Right lung (tissue), 10 donors: ENCODE measurements at places on chromosomes 11 and 22. TPM values are rescaled to one million over a fixed set of nuclear protein-coding genes. Genes with fewer than 3 reads are reported as not detected.

DNA sequence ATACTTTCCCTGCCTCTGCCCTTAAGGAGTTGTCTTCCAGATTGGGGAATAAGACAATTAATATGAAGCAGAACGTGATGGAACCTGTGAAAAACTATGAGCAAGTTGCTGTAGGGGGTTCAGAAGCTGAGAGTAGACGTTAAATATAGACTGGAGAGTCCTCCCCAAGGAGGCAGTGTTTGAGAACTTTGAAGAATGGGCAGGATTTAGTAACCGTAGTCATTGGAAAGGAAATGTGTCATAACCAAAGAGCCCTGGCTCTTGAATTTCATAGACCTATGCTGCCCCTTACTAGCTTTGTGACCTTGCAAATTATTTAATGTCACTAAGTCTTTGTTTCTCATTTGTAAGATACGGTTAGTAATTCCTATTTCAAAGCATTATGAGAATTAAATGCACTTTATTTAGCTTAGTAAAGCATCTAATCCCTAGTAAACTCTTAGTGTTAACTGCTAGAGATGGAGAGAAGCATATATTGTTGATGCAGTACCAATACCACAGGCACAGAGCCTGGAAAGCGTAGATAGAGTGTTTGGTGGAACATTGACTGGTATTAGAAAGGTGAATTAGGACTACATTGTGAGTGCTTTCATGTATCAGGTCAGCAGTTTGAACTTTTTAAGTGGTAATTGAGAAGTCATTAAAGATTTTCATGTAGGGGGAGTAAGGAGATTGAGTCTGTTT is 54.1 kb downstream of the MCAM start:
- DNase-seq = no peak

GRCh38 chr22:27504360-27505253 is 296.9 kb downstream of the MN1 start:
- DNase-seq = no peak

LYVE1 gene
- 141 TPM for polyA plus RNA-seq

PYGM gene
- polyA plus RNA-seq = 1.7 TPM

GRCh38 chr11:120236169-120237107 is 3.5 kb upstream of the POU2F3 start:
- no peak for DNase-seq

BCO2 gene
- polyA plus RNA-seq = 8.4 TPM

DNA sequence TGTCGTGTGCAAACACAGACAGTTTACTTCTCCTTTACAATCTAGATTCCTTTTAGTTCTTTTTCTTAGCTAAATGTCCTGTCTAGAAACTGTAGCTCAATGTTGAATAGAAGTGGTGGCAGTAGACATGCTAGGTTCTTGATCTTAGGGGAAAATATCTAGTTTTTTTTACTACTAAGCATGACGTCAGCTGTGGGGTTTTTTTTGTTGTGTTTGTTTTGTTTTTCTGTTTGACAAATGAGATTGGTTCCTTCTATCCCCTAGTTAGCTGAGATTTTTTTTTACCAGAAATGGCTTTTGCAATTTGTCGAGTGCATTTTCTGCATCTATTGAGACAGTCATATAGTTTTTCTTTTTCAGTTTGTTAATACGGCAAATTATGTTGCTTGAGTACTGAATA is 2.3 kb upstream of the OR10G7 start:
- DNase-seq = no peak

GRCh38 chr11:19076744-19077589 is 16.4 kb upstream of the MRGPRX2 start:
- no peak for DNase-seq

DNA sequence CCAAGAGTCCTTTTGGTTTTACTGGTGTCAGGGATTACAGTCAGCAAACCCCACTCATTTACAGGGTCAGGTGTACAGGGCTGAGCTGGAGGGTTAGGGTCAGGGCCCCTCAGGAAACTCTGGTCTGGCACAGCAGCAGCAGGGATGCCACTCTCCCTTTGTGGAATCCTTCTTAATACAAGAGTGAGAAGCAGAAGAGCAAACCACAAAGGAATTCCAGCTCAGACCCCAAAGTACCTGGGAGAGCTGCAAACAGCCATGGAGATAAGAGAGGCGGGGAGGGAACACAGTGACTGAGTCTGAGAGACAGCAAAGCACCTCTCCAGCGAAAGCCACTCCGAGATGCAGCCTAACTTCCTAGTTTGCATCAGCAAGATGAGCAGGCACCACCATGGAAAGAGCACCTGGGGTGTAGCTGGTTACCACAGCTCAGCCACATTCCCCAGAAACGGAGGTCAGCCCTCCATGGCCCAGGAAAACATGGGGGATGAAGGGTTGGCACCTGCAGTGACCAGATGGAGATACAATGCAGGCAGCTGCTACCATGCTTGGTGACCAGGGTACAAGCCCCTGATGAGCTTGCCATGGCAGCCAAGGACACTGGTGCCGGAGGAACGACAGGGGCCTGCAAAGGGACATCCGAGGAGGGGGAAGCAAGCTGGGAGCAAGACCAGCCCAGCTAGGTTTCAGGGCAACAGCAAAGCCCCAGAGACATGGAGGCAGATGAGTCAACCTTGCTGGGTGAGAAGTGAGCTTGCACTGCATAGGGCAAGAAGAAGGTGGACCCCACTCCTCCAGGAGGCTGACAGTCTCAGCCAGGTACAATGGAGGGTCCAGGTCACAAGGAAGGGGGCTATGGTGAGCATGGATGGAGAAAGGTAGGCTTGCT is 3.9 kb downstream of the BET1L start:
- DNase-seq = no peak

DNA sequence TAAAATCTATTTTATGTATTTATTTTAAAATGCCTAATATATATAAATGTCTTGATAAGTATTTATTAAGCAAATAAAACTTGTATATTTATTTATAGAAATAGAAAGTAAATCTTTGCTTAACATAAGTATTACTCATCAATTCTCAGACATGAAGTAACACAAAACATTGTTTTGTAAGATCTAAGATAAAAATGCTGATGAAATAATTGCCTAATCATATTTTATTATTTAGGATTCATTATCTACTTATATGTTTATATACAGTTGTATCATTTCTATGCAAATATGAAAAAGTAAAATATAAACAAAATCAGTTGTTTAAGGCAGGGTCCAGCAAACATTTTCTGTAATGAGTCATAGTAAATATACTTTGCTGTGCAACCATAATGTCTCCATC is 507.8 kb upstream of the CNTN5 start:
- DNase-seq = no peak

BTG4 gene
- polyA plus RNA-seq = not detected

GRCh38 chr11:47327025-47327424 is 25.5 kb downstream of the MYBPC3 start:
- no peak for DNase-seq

GRCh38 chr11:71459076-71459766 is 6.2 kb downstream of the NADSYN1 start:
- DNase-seq = no peak

DNA sequence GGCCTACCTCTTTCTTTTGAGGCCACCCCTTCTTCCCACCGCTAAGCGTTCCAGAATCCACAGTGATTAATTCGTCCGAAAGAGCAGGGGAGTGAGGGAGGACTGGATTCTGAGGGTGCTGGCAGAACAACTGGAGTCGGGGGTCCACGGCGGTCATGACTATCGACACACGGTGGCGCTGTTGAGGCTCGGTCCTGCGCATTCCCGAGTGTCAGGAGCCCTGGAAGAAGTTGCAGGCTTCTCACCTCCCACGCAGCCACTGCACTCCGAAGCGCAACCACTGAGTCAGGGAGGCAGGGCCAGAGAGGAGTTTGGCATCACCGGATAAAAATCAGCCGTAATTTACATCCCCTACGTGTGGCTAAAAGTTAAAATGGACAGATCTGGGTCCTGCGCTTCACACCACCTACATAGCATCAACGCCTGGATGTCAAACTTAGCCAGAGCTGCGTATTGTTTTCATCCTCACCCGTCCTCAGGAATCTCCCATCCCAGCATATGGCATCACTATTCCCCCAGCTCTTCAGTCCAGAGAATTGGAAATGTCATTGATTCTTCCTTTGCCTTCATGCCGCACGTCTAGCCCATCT is 10.7 kb upstream of the CTSF start:
- DNase-seq = peak; percentile 57

HDHD5 gene
- polyA plus RNA-seq = 29.4 TPM

CNTN5 gene
- 0.12 TPM for polyA plus RNA-seq

DNA sequence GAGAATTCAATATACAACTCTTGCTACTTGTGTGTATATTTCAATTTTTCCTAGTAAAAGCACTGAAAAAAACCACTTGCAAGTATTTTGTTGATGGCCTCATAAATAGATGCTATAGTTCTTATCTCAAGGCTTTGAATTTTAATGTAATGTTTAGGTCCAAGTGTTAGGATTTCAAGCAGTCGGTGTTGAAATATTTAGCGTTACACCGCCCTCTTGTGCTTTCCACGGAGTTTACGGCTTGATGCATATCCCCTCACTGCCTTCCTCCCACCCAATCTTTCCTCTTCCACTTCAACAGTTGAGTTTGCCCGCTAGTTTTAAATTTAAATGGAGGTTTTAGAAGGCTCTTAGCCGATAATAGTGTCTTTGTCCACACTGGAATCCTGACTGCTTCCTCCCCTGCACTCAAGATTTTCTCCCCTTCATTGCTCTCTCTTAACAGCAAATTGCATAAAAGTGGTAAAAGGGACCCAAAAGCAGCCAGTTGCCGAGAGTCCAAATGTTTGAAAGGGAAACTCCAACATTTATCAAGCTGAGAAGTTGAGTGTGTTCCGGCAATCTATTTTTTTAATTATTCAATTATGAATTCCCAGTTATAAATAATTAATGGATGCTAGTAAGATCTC is 25.9 kb upstream of the HTATIP2 start:
- DNase-seq = no peak

DNA sequence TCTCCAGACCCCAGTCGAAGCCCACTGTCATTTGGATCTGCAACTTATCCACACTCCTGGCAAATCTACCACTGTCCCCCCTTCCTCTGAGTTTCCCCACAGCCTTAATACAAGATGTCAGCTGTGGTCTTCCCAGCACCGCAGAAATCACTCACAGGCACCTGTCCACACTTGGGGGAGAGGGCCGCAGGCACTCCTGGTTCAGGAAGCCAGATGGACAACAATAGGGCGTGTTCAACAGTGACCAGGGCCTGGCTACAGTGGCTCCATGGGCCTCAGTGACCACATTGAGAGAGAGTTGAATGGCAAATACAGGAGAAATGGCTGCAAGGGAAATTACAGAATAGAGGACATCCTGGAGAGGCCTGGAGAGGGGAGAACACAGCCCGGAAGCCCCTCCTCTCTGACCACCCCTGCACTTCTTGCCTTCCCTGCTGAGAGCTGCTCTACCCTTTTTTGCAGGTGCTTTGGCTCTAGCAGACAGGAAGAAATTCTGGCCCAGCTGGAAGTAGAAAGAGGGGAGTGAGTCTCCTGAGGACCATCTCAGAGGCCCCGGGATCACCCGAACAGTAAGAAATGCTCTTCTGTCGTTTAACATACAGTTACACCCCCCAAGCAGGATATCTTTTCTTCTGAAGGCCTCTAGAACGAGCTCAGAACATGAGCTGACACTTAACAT is 164.6 kb downstream of the FEZ1 start:
- no peak for DNase-seq

DNA sequence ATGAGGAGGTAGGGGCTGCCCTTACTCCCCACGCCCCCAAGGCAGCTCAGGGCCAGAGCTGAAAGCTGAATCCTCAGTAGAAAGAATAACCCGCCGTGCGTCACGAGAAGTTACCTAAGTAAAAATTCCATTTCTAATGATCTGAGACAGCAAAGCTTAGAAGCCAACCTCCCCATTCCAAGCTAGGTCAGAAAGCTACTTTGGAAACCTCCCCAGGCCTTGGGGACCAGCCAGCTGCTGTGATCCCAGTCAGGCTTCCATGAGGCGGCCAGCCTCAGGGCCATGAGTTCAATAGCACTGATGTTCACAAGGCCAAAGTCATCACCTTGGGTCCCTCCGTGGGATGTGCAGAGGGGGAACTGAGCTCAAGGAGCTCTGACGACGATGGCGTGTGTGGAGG is 6.9 kb downstream of the SHISAL1 start:
- no peak for DNase-seq

- peak; percentile 61 for DNase-seq
Observed at GRCh38 chr11:122322329-122322728, 206.3 kb upstream of the BLID start.

DNA sequence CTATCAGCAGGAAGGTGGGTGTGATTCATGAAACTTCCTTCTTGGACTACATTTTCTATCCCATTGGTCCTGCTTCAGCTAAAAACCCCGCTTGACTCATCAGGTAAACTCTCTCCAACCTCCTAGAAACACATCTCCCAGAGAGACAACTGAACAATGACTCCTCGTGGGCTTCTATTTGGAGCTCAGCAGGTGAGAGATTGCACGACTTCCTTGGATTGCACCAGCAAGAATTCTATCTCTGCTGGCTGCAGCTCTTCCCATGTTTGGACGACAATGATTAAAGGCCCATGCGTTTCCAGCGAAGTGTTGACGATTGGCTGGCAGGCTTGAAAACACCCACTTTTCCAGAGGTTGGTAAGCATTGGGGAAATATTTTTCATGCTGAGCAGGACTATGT is 216.1 kb upstream of the NTM start:
- DNase-seq = no peak

GRCh38 chr11:57368106-57368844 is 12.7 kb downstream of the PRG3 start:
- DNase-seq = peak; percentile 41

GRCh38 chr11:11860103-11860979 is 18.6 kb downstream of the USP47 start:
- peak; percentile 25 for DNase-seq

GRCh38 chr11:124608147-124608546 is 3.1 kb upstream of the PANX3 start:
- DNase-seq = no peak

GRCh38 chr11:26936109-26936508 is 57.8 kb upstream of the FIBIN start:
- no peak for DNase-seq

- DNase-seq = no peak
Observed at GRCh38 chr11:32426819-32427615, 8.3 kb downstream of the WT1 start.

NCF4 gene
- 3.7 TPM for polyA plus RNA-seq

GRCh38 chr22:40238425-40239344 is 61.0 kb downstream of the TNRC6B start:
- no peak for DNase-seq

KCNJ1 gene
- not detected for polyA plus RNA-seq

PIH1D2 gene
- polyA plus RNA-seq = 6.5 TPM

VSIG2 gene
- 28.8 TPM for polyA plus RNA-seq

POU2AF2 gene
- 0.09 TPM for polyA plus RNA-seq

LRP4 gene
- polyA plus RNA-seq = 24.2 TPM

- DNase-seq = no peak
Observed at GRCh38 chr11:61037441-61038093, 64.7 kb upstream of the CD5 start.

DNA sequence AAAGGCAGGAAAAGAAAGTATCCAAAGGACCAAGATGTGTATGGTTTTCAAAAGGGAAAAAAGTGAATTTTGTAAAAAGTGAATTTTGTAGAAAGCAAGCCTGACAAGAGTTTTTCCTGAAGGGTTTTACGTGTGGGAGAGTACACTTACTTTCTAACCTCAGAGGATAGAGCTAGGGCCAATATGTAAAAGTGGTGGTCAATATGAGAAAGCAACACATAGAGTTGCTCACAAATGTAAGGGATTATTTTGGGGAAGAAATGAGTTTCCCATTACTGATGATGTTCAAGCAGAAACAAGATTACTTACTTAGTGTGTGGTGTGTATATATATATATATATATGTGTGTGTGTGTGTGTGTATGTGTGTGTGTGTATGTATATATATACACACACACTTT is 162.5 kb downstream of the SWAP70 start:
- no peak for DNase-seq

GRCh38 chr11:2178906-2179494 is 7.4 kb upstream of the TH start:
- DNase-seq = no peak
